GM10248 (cell line): ENCODE measurements at places on chromosomes 2 and 18.

GRCh38 chr18:13145636-13146190, 72.8 kb upstream of the LDLRAD4 start:
- no peak for DNase-seq

DNA sequence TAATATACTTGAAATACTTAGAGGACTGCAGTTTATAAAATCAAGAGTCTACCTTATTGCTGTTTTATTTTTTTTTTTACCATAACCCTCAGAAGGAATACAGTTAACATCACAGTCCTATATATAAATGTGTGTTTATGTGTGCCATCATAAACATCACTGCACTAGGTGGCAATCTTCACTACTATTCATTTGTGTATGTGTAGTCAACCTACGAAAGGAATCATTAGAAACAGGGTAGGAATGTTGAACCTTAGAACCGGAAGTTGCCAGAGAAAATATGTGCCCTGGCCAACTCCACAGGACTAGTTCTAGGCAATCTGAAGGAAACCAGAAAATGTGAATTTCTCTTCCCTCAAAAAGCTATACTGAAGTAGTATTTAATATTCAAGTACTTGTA, 3.4 kb downstream of the GEN1 start:
- DNase-seq: no peak

GRCh38 chr18:56139372-56139771, 499.0 kb downstream of the TXNL1 start:
- no peak for DNase-seq

GRCh38 chr2:43020296-43020695, 206.1 kb downstream of the ZFP36L2 start:
- DNase-seq: no peak

GRCh38 chr18:60096428-60096827, 196.6 kb downstream of the PMAIP1 start:
- DNase-seq: no peak

DNA sequence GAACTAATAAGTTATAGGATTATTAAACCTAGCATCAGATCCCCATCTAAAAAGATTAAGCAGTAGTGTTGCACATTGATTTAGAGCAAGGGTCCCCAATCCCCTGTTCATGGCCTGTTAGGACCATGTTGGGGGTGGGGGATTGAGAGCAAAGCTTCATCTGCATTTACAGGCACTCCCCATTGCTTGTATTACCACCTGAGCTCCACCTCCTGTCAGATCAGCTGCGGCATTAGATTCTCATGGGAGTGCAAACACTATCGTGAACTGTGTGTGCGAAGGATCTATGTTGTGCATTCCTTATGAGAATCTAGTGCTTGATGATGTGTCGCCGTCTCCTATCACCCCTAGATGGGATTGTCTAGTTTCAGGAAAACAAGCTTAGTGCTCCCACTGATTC, 18.4 kb upstream of the PSD4 start:
- DNase-seq: no peak

DNA sequence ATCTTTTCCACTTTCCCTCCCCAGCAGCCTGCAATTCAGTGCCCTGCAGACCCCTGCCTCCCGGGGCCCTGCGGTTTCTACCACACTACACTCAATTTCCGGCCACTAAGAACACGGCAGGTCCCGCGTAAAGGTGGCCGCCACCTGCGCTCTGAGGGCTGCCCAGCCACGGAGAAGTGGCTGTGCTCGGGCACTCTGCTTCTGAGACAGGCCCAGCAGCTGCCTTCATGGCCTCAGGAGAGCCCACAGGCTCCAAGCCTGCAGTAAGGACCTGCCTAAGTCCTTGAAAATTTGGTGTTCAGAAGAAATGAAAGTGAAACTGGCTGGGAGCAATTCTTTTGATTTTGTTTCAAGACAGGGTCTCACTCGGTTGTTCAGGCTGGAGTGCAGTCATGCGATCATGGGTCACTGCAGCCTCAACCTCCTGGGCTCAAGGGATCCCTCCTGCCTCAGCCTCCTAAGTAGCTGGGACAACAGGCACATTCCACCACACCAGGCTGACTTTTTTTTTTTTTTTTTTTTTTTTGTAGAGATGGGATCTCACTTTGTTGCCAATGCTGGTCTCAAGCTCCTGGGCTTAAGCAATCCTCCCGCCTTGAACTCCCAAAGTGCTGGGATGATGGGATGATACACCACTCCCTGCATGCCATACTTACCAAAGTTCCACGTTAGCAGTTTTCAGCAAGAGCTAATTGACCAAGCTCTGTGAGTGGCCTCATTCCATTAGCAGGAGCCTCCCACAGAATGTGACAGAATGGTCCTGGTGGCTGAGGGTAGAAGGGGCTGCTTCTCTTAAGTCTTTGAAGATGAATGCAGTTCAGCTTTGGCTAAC, 14.6 kb upstream of the ALPP start:
- DNase-seq: peak; percentile 50

DNA sequence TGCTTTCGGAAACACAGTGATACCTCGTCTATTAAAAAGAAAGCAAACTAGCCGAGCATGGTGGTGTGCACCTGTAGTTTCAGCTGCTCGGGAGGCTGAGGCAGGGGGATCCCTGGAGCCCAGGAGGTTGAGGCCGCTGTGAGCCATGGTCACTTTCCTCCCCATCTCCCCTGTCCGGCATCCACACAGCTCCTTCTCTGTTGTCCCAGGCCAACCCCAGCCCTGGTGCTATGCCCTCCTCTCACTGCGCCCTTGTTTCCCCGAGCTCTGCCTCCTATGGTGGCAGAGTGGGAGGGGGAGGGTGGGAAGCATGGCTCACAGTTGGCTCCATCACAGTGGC, 15.4 kb downstream of the RTP5 start:
- no peak for DNase-seq

DNA sequence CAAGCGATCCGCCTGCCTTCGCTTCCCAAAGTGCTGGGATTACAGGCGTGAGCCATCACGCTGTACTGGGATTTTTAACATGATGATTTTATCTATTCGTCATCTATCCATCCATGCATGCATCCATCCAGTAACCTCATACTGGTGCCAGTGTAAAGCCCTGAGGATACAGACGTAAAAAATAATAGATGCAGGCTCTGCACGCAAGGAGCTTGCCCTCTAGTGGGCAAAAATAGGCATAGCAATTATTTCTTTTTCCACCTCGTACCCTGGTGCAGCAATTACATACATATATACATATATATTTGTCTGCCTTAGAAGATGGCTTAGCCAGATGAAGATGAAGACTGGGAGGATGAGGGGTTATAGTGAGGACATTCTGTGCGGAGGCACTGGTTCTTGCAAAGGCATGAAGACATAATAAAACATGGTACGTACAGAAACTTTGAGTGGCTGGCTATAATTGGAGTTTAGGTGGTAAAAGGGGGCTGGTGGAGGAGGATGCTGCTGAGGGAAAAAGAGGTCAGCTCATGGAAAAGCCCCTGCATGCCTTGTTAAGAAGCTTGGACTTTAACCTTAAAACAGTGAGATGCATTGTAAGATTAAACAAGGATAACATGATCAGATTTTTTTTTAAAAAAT, 19.6 kb upstream of the RPIA start:
- DNase-seq: peak; percentile 47

GRCh38 chr2:212922701-212923100, 228.7 kb downstream of the IKZF2 start:
- no peak for DNase-seq
